Stimulated activated CD4-positive, alpha-beta T cell treated with anti-CD3 and anti-CD28 coated beads, Interleukin-1b, Interleukin-23, amount 100 ng/mL, for 4 hours (primary cell): ENCODE measurements at places on chromosomes 6 and 20.

DNA sequence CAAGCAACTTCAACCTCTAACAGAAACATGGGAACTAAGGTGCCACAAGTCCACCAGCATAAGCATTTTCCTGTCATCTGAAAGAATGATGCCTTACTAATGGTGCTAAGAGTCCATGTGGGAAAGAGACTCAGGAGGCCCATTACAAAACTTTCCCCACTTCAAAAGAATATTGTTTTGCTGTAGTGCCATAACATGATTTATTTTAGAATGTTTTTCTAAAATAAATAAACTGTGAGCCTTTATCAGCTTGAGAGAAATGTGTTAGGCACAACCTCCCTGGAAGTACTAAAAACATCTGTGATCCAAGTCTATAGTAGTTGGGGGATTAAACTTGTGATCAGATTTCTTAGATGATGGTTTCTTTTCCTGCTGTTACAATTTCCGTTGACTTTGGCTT, 330.1 kb upstream of the MAP3K7 start:
- DNase-seq, result no peak

DNA sequence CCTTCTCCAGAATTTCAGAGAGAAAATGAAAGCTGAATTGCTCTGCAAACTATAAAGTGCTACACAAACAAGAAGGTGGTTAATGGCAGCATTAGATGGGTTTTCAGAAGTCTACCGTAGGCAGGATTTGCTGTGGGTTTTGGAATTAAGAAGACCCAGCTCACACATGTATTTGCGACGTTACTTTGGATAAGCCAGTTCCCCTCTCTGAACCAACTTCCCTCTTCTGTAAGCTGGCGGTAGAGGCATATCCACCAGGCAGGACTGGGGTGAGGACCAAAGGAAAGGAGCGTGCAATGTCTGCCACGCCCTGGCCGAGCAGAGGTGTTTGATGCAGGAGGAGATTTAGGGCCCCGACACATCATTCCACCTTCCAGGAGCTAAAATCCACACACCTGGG, 6.9 kb downstream of the RSPO4 start:
- no peak for DNase-seq

GRCh38 chr20:33526769-33527168, 36.9 kb downstream of the CBFA2T2 start:
- no peak for DNase-seq

DNA sequence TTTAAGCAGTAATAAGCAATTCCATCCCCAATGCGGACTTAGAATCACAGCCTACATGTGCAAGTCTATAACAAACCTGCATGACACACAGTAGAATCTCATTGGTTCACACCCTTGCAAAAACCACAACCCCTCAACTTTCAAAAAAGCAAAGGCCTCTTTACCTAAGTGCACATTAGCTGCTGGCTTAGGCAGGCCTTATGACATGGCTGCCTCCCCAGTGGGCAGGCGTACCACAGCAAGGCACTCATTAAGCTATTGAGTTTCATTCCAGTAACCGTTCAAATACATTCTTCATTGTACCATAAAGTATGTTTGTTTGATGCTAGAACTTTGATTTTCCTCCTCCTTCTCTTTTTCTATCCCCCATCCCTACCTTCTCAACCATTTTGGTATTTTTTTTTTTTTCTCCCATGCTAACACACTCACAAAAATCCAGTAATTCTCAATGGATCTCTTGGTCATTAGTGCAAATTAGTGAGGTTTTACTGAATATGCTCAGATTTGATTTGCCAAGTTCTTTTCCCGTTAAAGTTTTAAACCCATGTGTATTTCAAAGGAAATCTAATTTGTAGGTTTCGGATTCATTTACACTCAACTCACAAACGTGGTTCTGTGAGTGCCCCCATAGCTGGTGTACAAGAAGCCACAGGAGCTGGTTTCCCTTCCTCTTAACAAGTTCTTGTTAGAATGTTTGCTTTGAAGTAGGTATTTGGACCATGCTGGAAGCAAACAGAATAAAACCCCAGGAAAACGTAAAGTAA, 460.4 kb upstream of the RUNX2 start:
- DNase-seq, result no peak

DNA sequence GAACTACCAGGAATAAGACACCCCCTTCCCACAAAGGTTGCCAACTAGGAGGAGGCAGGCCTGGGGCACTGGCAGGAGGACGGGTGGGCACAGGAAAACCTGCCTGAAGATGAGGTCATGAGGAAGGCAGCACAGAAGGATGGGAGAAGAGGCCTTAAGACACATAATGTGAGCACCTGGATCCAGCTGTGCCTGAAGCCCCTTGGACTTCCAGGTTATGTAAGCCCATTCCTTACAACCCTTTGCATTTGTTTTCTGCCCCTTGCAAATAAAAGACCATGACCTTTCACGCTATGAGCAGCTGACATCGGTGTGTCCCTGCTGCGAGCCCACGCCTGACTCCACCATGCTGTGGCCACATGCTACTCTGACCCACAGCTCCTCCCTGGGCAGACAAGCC, 23.4 kb downstream of the KCNQ2 start:
- DNase-seq, result no peak

GRCh38 chr20:48139262-48140041, 354.2 kb upstream of the SULF2 start:
- no peak for DNase-seq

GRCh38 chr20:64070244-64070993, 7.4 kb downstream of the TCEA2 start:
- DNase-seq, result no peak

DNA sequence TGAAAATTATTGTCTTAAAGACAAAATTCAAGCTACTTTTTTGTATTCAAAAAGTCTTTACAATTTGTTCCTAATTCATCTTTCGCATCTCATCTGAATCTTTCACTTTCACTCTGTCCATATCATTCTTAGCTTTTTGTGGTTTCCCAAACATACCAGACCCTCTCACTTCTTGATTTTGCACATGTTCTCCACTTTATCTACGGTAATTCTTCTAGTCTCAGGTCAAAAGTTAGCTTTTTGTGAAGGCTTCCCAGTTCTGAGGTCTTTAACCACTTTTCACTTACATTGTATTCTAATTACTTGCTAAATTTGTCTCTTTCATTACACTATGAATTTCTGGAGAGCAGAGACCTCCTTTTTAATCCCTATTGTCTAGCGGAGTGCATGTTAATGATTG, 34.6 kb upstream of the EPHA7 start:
- no peak for DNase-seq

DNA sequence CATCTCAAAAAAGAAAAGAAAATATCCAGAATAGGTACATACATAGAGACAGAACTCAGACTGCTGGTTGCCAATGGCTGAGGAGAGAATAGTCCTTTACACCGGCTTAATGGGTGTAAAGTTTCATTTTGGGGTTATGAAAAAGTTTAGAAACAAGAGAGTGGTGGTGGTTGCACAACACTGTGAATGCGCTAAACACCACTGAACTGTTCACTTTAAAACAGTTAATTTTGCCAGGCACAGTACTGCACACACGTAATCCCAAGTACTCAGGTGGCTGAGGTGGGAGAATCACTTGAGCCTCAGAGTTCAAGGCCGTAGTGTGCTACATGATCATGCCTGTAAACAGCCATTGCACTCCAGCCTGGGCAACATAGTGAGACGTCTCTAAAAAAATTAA, 7.6 kb downstream of the ILRUN start:
- no peak for DNase-seq

- no peak for DNase-seq
These were observed 20.8 kb downstream of the IRF4 start for GRCh38 chr6:412146-412886.

- DNase-seq, result no peak
These were observed 160.9 kb downstream of the DTNBP1 start for GRCh38 chr6:15501826-15502445.

- no peak for DNase-seq
These were observed 211.8 kb downstream of the QKI start for GRCh38 chr6:163626073-163626867.

- DNase-seq, result no peak
These were observed 130.7 kb upstream of the KCNK16 start for GRCh38 chr6:39453241-39453640.

DNA sequence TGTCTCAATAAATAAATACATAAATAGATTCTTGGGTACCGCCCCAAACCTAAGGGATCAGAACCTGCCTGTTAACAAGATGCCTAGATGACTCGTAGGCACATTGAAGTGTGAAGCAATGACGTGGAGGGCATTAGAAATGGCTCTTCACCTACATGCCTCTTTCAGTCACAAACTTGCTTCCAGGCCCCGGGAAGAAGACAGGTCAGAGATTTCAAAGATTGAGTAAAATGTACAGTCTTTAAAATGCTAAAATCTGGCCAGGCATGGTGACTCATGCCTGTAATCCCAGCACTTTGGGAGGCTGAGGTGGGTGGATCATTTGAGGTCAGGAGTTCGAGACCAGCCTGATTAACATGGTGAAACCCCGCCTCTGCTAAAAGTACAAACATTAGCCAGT, 480.8 kb upstream of the JARID2 start:
- DNase-seq, result no peak

- DNase-seq, result no peak
These were observed 15.3 kb downstream of the TCFL5 start for GRCh38 chr20:62846166-62846890.

GRCh38 chr20:19205981-19206396, 6.5 kb upstream of the SLC24A3 start:
- DNase-seq, result peak; percentile 32

DNA sequence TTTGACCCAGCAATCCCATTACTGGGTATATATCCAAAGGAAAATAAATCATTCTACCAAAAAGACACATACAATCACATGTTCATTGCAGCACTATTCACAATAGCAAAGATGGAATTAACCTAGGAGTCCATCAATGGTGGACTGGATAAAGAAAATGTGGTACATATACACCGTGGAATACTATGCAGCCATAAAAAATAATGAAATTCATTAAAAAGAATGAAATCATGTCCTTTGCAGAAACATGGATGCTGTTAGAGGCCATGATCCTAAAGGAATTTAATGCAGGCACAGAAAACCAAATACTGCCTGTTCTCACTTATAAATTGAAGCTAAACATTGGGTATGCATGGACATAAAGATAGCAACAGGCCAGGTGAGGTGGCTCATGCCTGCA, 61.9 kb upstream of the BMP6 start:
- no peak for DNase-seq

GRCh38 chr20:32599783-32600340, 14.7 kb upstream of the NOL4L start:
- no peak for DNase-seq

DNA sequence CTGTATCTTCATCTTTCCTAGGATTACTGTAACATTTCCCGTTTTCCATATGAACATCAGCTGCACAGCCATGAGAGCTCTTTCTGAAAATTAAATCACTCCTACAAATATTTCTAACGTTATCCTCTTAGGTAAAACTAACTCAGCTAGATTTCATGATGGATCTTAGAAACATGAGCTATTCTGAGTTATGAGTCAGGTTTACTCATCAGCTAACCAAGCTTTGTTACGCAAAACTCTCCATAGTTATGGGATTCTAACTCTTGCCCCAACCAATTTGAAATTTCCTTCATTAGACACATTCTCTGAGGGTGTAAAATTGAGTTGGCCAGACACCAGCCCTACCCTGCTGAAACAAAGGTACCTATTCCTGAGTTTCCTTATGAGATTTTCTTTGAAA, 14.0 kb downstream of the DEFB110 start:
- no peak for DNase-seq

DNA sequence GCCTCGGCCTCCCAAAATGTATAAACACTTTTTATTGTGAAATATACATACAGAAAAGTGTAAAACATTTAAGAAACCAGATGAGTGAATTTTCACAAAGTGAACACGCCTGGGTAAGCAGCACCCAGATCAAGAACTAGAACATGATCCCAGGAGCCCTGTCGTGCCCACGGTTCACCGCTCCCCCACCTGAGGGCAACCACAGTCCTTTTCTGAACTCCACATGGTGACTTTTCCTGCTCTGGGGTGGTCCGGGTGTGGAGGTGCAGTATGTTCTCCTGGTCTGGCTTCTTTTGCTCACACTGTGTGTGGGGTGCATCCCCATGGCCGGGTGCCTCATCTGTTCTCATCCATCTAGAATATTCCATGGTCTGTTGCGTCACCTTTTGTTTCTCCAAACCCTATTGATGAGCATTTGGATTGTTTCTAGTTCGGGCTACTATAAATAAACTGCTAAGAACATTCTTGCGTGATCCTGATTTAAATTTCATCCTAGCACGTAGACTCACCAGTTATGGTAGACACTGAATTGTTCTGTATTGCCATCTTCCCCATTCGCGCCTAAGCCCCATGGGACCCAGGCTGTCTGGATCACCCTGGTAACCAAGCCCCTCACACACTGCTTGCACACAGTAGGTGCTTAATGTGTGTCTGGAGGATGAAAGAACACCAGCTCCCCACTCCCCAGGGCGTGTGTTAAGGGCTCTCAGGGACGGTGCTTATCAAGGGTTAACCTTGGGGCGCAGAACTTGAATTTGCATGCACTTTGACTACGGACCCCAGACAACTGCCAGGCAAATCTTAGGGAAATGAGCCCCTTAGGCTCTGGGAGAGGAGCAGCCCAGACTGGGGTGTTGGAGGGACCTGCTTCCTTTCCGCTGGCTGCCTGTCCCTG, 56.2 kb downstream of the CTCFL start:
- no peak for DNase-seq

DNA sequence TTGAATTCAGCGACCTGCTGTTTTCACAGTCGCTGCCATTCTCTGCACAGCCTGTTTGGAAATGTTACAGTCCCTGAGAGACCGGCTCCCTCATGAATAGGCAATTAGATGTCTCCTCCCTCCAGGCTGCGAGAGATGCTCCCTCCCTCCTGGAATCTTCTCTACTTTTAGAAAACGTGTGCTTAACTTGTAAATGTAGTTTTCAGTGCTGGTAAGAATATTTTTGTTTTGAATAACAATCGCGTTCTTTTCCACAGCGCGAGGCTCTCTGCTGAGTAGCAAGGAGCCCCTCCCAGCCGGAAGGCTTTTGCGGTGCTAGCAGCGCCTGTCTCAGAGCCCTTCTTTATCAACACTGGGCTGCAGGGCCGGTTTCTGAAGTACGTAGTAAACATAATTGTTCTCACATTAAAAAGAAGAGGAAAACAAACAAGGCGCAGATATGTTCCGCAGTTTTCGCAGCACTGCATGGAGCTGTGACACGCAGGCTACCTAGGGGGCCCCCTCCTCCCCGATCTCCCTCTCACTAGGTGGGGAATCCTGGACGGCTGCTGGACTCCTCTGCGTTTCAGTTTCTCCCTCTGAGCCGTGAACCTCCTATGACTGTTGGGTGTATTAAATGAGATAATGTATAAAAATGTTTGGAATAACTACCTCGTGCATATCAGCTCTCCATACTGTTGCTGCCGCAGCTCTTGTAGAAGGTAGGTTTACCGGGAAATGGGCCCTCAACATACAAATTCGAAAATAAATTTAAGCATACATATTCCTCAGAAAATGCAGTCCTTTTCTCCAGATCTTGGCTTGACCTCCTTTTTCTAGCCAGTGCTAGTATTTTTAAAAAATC, 79.0 kb upstream of the SPACA1 start:
- no peak for DNase-seq
